Retinal pigment epithelial cell (primary cell): ENCODE measurements at places on chromosomes 13 and 19.

DNA sequence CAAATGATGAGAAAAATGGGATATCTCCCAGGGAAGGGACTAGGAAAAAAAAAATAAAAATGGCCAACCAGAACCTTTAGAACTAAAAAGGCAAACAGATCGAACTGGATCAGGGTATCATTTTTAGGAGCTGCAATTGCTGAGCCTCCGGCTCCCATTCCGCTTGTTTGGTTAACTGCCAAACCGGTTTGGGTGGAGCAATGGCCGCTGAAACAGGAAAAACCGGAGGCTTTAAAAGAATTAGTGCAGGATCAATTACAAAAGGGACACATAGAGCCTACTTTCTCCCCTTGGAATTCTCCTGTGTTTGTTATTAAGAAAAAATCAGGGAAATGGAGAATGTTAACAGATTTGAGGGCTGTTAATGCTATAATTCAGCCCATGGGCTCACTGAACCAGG is 12.7 kb upstream of the ZNF443 start:
- no peak for DNase-seq

- DNase-seq = no peak
Measured at GRCh38 chr13:73778242-73778864, 355.9 kb downstream of the KLF12 start.

DNA sequence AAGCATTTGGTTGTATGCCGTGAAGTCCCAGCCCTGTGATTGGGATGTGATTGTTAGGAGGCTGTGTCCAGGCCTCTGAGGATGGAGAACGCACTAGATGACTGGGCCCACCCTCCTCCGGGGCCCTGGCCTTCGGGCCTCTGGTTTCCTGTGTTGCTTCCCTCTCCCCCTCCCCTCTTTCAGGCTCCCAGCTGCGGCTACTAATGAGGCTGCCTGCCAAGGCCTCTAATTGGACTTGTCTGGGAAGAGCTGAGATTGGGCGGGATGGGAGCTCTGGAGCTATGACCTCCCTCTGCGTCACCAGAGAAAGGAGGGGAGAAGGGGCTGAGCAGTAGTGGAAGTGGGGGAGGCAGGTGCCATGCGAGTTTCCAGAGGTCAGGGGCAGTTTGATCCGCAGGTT is 9.9 kb downstream of the PTH2 start:
- no peak for DNase-seq

- no peak for DNase-seq
Measured at GRCh38 chr19:15575406-15575805, 39.6 kb upstream of the CYP4F8 start.

- DNase-seq = no peak
Measured at GRCh38 chr19:10975374-10976130, 14.7 kb downstream of the SMARCA4 start.

DNA sequence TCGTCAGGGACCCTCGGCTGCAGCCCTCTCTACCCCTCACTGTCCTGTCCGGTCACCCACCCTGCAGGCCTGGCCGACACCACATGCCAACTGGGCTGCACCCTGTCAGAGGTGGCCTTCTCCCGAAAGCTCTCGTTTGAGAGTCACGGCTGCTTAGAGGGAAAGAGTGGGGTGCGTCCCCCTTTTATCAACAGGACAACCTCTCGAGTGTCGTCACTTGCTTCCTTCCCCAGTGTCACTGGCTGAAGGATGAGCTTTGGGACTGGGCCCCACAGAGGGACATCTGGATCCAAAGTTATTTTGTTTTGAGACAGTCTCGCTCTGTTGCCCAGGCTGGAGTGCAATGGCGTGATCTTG is 28.5 kb downstream of the MAP2K2 start:
- DNase-seq = no peak

DNA sequence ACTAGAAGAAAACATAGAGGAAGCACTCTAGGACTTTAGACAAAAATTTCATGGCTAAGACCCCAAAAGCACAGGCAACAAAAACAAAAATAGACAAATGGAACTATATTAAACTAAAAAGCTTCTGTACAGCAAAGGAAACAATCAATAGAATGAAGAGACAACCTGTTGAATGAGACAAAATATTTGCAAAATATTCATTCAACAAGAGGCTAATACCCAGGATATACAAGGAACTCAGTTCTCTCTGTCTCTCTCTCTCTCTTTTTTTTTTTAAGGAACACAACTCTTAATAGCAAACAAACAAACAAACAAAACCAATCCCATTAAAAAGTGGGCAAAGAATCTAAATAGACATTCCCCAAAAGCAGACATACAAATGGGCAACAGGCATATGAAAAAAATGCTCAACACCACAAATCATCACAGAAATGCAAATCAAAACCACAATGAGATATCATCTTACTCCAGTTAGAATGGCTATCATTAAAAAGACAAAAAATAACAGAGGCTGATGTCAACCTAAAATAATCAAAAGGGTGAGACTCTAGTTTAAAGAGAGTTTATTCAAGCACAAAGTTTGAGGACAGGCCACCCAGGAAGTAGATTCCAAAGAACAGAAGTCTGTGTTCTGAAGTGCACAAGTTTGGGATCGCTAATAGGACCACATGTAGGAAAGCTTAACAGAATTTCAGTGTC is 27.1 kb upstream of the SLC7A9 start:
- DNase-seq = no peak

GRCh38 chr13:74306496-74306895 is 172.3 kb upstream of the KLF12 start:
- DNase-seq = no peak

- DNase-seq = no peak
Measured at GRCh38 chr13:84430015-84430414, 547.7 kb upstream of the SLITRK1 start.

DNA sequence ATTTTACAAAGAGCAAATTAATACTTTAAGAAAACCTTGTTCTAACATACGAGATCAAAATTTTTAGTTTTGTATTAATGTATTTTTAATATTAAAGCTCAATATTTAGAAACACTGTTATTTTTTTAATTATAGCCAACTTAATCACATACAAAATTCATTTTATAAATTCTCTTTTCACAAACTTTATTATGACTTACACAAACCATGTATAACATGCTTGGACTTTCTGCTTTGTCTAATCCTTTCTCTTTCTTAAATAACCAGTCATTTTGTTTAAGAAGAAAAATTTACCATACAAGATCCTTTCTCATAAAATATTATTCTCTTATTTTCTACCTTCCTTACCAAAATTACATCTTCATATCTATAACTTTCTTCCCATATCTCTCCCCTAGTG is 62.2 kb downstream of the CYSLTR2 start:
- no peak for DNase-seq

DNA sequence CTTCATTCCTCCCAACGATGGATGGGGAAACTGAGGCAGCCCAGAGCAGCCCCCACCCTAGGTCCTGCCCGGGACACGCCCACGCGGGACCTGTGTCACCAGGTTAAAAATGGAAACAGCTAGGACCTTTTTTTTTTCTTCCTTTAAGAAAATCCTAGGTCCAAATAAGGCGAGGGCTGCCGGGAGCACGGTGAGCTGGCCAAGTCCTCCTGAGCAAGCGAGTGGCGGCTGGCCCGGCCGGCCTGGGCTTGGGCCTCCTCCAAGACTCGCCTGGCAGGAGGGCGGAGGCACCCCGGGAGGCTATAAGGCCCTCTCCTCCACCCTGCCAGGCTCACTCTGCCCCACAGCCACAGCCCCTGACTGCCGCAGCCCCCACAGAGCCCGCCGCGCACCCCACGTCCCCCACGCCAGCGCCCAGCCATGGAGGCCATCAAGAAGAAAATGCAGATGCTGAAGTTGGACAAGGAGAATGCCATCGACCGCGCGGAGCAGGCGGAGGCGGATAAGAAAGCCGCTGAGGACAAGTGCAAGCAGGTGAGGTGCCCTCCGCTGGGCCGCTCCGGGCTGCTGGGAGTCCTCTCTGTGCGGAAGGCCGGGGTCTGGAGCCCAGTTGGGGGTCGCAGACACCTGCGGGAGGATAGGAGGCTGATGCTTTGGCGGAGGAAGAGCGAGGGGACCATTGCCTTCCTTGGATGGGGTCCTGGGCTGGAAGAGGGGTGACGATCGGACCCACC is 8.9 kb upstream of the TPM4 start:
- no peak for DNase-seq

- no peak for DNase-seq
Measured at GRCh38 chr19:16398530-16399249, 73.1 kb downstream of the EPS15L1 start.
